ENCODE measurements at places on chromosomes 3 and 15.

- DNase-seq = no peak
Measured at GRCh38 chr3:55813268-55814097, 326.4 kb upstream of the WNT5A start.

GRCh38 chr3:127342735-127343134 lies 54.9 kb upstream of the PRR20G start:
- no peak for DNase-seq

DNA sequence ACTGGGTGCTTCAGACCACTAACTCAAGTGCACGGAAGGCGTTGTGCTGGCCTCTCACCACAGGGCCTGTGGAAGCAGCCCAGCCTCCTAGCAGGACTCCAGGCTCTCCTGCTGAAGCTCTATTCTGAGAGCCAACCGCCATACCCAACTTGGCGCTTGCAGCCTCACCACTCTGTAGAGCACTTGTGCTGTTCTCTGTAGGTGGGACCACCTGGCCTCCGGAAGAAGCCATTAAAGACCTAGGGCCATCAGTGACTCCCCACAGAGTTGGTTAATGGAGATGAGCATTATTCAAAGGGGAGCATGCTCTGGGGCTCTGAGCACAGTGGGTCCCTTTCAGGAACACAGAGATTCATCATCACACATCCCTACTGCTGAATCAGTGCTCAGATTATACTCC lies 50.9 kb downstream of the C3orf85 start:
- no peak for DNase-seq

DNA sequence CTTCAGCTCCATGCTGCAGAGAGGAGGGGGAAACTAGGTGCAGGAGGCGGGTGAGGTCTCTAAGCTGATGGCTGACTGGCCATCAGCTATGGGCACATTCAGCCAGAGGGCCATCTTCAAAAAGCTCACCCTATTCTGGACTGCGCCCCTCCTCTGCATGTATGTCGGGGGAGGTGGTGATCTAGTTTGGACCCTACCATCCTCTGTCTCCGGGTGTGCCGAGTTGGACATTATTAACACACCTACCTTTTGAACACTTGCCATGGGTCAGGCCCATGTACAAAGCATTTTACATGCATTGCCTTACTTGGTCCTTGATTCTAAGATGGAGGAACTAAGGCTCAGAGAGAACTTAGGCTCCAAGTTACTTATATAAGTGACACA lies 1.4 kb downstream of the NISCH start:
- DNase-seq = no peak

- no peak for DNase-seq
Measured at GRCh38 chr15:65248511-65249255, 37.4 kb upstream of the CILP start.

DNA sequence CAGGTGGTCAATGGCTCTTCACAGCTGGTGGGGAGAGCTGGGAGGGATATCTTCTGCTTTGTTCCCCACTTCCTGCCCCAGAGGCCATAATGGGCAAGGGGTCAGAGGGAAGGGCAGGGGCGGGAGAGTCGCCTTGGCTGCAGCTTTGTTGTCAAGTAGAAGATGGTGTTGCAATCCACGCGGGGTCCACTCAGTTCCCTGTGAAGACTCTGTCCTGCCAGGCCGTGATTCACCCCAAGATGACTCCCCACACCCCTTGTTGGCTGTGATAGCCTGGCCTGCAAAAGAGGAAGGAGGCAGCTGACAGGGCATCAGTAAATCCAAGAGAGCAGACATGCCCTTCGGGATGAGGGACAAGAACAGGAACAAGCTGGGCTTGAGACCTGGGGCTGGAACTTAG lies 6.9 kb downstream of the GALNT15 start:
- no peak for DNase-seq

DNA sequence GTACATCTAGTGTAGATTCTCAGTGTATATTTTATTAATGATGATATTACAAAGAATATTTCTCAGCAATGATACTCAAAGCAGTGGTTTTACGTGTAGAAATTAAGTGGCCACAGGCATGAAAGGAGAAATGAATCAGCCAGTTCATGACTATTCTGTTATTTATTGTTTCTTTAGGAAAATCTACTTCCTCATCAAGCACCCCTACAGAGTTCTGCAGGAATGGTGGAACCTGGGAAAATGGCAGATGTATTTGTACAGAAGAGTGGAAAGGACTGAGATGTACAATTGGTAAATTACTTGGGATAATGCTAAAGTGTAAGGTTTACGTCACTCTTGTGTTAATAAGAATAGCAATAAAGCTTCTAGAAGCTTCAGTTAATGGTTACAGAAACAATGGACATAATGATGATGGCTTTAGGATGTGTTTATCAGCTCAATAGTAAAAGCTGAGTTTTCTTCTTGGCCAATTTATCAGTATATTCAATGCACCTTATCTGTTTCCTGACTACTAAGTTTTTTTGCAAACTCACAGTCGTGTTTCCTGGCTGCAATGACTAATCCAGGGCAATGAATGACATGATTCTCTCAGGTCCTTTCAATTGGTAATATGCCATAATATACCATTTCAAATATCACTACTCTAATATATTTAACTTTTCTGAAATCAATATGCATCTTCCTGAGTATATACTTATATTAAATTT lies 20.2 kb downstream of the ADGRG7 start:
- DNase-seq = no peak

- no peak for DNase-seq
Measured at GRCh38 chr15:94924971-94925598, 693.7 kb downstream of the MCTP2 start.

DNA sequence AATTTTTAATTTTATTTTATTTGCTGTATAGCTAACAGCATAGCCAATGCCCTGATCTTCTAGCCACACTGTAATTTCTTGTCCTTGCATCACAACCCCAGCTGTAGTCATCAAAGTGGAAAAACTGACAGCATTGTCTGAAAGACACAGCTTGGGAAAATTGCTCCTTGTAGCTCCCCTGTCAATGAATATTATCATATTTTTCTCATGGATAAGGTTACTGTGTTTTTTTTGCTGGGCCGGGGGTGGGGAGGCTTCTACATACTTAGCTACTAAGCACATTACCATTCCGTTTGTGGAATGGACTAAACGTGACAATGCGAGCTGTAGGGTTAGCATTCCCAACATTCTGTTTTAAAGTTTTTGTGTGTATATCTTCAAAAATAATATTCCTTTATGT lies 381.3 kb downstream of the TIGIT start:
- DNase-seq = no peak

- no peak for DNase-seq
Measured at GRCh38 chr3:154285221-154285620, 39.1 kb downstream of the DHX36 start.

GRCh38 chr3:162629372-162629771 lies 1132.8 kb downstream of the OTOL1 start:
- DNase-seq = no peak

DNA sequence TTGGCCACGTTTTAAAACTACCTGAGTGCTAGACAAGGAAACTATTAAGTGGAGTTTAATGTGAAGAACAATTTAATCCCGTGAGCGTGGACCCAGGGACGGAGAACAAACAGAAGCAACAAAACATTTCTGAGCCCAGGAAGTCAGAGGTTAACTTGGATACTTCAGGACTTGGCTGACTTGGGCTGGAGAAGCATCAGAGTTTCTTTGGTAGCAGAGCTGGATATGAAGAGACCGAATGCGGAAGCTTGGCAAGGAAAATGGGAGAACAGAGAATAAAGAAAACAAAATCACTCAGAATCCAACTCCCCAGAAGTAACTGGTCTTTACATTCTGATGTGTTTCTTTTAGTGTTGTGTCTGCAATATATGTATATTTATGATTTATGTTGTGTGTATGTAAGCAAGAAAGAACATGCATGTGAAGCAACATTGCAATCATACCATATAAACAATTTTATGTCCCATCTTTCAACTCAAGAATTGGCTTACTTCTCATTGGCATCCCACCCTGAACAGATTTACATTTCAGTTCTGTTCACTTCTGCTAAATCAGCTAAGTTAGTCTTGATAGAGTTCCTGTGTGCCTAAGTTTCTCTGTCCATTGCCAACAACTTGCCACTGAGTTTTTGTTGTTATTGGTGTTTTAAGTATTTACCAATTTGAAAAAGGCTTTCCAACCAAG lies 17.2 kb upstream of the PLOD2 start:
- no peak for DNase-seq

GRCh38 chr15:87477026-87477425 lies 779.5 kb downstream of the NTRK3 start:
- no peak for DNase-seq

DNA sequence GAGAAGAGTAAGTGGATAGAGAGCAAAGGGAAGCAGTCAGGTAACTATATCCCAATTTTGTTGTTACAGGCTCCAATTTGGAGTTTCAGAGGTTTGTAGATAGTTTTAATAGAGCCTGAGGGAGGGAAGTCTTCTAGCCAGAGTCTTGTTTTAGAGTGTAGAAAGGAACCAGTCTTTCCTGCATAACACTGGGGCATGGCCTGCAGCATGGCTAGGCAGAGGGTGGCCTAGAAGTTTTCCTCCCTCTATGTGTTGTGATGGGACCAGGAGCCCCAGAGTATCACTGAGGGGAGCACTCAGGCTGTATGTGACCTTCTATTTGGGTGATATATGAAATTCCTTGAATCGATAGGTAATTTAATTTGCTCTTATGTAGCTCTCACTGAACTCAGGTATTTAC lies 22.5 kb upstream of the GABRR3 start:
- no peak for DNase-seq

GRCh38 chr3:86961297-86961696 lies 29.7 kb downstream of the VGLL3 start:
- DNase-seq = no peak

GRCh38 chr3:193776626-193777358 lies 183.8 kb downstream of the OPA1 start:
- no peak for DNase-seq

GRCh38 chr3:44680921-44681455 lies 31.5 kb upstream of the ZNF502 start:
- no peak for DNase-seq

DNA sequence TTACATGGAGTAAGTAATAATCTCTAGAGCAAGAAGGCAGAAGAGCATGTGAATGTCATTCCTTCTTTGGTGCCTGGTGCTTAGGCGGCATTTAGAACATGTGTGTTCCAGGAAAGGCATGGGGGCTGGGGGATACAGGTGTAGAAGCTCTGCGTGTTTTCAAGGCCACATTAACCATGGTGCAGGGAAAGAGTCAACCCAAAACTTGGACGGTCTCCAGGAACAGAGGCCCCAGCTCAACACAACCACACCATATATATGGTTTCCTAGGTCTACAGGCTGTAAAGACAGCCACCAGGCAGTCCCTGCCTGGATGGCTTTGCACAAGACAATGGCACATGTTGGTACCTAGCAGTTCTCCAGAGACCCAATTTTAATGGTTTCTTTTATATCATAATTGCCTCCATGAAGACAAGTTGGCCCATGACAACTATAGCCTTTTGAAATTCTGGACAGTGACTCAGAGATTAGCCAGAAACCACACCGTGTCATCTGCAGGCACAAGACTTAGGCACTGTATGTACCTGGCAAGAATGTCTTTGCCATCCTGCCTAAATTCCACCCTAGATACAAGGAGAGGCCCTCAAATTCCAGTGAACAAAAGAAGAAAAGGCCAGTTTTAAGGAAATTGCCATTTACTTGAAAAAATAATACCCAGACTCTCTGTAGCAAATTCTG lies 25.0 kb upstream of the DGKG start:
- DNase-seq = no peak

- no peak for DNase-seq
Measured at GRCh38 chr3:18090377-18090776, 334.8 kb downstream of the SATB1 start.

DNA sequence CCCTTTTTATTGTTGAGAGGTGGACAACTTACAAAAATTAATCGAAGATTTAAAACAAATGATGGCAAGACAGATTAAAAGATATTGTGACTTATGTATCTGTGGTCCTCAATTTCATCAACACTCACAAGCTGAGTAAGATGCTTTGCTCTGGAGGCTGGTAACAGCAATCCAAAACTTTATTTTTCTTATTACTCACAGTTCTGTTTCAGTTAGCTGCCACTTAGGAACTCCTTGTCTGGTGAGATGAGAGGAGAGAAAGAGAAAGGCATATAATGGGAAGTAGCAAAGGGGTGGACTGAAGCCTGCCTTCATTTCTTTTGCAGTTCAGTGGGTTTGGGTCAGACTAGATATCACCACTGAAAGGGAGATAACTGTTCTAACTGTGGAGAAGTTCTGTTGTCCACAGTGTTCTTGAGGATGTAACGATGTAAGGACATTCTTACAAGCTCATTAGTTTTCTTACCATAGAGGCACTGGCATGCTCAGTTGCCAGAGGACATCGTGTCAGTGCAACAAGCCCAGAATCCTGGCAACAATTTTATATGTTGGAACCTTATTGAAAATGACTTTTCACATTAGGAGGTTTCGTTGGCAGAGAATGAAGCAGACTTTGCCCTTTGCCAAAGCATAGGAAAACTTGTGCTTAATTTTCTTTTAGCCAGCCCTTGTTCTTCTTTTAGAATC lies 93.6 kb downstream of the PLCL2 start:
- no peak for DNase-seq

- no peak for DNase-seq
Measured at GRCh38 chr3:40989141-40990061, 209.9 kb upstream of the CTNNB1 start.

DNA sequence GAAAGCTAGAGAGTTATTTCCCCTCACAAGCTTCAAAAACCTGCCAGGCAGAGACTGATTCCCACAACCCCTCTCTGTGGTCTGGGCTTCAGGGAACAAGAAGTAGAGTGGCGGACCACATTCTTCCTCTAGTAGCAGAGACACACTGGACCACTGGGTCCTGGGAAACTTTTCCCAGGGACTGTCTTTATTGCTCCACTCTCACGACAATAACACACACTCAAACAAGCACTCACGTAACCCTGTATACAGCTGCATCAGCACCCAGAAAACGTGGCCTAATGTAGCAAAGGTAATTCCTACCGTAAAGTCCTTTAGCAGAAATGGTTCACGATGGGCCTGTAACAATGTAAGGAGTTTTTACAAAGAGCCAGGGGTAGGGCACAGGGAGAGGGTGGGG lies 27.6 kb downstream of the CPOX start:
- DNase-seq = no peak

DNA sequence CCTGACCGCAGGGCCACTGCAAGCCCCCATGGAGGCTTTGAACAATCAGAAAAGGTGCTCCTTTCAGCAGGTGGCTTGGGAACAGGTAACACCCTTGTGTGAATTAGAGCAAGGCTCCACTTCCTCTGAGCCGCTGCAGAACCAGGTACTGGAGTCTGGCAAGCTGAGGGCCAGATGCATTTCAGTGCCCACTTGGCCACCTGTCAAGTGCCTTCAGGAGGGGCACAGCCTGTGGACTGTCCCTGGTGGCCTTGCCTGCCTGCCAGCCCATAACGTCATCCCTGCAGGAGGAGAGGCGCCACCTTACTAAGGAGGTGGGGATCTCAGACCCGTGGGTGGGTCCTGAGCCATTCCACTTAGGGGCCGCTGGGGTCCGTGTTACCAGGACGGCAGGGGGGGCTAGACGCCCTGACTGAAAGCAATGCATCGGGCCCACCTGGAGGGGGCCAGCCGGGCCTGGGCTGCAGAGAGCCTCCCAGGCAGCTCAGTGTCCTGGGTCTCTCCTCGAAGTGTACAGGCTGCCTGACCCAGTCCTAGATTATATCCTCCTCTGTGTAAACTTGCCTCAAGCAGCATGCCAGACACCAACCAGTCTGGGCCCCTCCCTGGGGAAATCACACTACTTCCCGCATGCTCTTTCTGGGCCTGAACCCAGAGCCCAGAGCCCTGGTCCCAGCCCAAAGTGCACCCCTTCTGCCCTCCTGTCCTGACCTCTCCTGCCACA lies 16.1 kb downstream of the SPTBN5 start:
- no peak for DNase-seq

All from CD4-positive, alpha-beta T cell treated with Interleukin-21 for 1 hour (primary cell).